Naive thymus-derived CD8-positive, alpha-beta T cell (primary cell): ENCODE measurements at places on chromosomes 4 and X. TPM values are rescaled to one million over a fixed set of nuclear protein-coding genes. Genes with fewer than 3 reads are reported as not detected.

The HS6ST2 gene
- total RNA-seq = not detected

The OPRPN gene
- not detected for total RNA-seq

The METAP1 gene
- 37.1 TPM for total RNA-seq

The IL3RA gene
- 0.36 TPM for total RNA-seq

The NIPAL1 gene
- 2.2 TPM for total RNA-seq

The KLHL13 gene
- total RNA-seq = 2.3 TPM

- no peak for DNase-seq
Observed at GRCh38 chrX:39576041-39576872, 521.5 kb downstream of the BCOR start.

DNA sequence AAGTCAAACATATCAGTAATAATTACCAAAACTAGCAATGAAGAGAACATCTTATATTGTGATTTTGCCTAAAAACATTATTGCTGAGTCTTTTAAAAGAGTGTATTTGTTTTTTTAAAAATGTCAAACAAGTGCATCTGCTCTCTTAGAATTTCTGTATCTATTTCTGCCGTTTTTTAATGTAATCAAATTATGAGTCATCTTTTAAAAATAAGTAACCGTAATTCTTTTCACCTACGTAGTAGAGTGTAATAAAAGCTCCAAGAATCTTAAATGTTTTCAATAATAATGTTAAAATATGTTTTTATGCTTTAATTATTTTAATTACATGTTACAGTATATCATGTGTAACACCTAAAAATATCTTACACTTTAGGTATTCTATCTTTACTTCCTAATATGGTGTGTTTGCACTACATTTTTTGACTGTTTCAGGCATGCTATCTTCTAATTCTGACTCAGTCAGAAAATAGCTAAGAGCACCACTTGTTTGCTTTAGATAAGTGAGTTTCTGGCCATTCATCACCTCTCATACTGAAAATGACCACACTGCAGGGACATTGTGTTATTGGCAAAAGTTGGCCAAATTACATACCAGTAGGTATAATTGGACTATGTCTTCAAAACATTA, 368.5 kb downstream of the PCDH7 start:
- DNase-seq = no peak

GRCh38 chrX:14032406-14032805, 2.7 kb upstream of the GEMIN8 start:
- peak; percentile 69 for DNase-seq

GRCh38 chr4:86496094-86497080, 97.7 kb upstream of the PTPN13 start:
- DNase-seq = peak; percentile 12

DNA sequence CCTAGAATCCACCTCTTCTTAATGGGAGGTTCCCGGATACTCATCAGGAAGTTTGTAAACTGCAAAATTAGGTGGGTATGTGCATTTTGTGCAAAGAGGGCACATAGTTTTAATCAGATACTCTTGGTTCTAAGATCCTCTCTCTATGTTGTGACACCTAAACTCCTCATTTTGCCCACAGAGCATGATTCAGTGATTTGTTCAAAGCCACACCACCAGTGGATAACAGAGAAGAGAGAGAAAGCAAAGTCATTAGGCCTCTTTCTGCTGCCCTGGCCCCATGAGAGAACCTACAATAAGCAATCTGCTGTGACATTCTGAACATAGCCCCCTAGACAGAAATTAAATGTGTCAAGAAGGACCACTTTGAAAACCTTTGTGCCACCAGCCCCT, 72.3 kb upstream of the STIM2 start:
- no peak for DNase-seq

DNA sequence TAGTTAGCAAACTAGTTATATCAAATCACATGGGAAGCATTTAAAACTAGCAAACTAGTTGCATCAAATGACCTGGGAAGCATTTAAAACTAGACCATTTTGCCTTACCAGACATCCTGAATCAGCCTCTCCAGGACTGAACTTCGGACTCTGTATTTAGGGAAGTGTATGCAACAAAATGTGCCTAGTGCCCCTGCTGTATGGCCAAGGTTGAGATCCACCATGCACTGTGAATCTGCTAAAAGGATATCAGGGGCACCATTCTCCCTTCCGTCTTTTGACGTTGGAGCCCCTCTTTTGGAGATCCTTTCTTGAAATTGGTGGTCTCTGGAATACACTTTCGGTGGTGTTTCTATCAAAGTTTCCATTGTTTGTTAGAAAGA, 49.5 kb downstream of the CCNI start:
- no peak for DNase-seq
